GDM1 (cell line): ENCODE measurements at places on chromosomes 4 and X.
A peak's percentile ranks its signal among the peaks of the same experiment; 100 is the strongest.

DNA sequence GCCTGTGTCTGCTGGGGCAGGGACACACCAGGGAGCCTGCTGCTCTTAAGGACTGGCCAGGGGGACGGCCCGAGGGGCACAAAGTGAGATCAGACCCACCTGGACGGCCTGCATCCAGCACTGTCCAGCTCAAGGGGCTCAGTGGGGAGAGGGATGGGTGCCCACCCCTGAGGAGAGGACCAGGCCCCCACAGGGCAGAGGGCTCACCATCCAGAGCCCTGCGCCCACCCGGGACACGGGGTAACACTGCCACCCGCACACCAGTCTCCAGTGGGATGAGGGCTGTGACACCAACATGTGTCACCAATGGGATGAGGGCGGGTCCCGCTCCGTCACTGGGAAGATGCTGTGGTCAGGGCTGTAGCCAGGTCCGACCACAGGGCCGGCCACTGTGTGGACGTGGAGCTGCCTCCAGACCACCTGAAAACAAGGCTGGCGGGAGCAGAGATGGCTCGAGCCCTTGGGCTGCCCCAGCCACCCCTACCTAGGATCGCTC is 13.2 kb downstream of the DGKQ start:
- no peak for DNase-seq

GRCh38 chr4:56317749-56318148 is 69.5 kb downstream of the AASDH start:
- no peak for DNase-seq

- no peak for DNase-seq
Measured at GRCh38 chr4:99052902-99053301, 35.7 kb downstream of the ADH5 start.

GRCh38 chrX:124764354-124764753 is 418.0 kb downstream of the SH2D1A start:
- DNase-seq: no peak

DNA sequence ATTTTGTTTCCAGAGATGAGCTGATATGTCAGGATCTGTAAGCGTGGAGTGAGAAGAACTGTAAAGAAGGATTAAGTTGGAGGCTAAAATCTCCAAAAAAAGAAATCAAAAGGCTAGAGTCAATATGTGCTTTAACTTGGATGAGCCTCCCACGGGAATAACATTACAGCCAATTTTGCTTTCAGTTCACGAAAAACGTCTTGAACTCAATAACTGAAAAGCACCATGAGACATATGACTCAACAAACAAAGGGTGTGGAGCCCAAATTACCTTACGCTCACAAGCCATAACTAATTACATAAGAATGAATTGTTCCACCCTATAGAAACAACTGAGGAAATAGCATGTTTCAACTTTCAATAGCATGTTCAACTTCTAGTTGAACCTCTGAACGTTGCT is 22.3 kb downstream of the TMPRSS11D start:
- DNase-seq: no peak

- no peak for DNase-seq
Measured at GRCh38 chrX:26722666-26723428, 506.9 kb downstream of the MAGEB5 start.

DNA sequence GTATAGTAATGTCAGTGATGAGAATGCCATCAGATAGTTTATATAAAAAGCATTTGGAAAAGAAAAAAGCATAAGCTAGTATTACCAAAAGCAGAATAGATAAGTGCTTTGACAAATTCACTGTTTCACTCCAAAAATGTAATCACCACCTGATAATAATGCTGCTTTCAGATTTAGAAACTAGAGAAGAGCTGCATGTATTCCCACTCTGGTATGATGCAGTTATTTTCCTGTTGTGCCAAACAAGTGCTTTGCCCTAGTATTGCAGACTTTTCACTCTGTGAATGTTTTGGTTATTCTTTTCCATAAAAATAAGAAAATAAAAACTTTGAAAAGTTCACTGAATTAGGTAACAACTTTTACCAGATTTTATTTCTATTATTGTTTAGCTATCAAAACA is 267.7 kb upstream of the TET2 start:
- DNase-seq: no peak

GRCh38 chrX:19924285-19924684 is 36.9 kb upstream of the SH3KBP1 start:
- DNase-seq: peak; percentile 7

DNA sequence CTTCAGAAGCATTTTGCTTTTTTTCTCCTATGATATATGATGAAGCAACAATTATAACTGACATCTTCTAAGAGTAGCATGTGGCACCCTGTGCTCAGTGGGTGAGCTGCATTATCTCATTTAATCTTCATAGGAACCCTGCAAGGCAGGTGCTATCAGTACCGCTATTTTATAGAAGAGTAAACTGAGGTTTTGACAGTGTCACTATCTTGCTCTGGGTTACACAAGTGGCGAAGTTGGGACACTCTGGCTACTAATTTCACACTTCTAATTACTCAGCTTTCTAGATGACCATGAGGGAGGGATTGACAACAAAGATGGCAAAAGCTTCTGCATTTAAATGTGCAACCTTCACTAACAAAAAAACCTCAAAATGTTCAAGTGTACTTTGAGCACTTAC is 76.9 kb upstream of the CAMK2D start:
- no peak for DNase-seq

DNA sequence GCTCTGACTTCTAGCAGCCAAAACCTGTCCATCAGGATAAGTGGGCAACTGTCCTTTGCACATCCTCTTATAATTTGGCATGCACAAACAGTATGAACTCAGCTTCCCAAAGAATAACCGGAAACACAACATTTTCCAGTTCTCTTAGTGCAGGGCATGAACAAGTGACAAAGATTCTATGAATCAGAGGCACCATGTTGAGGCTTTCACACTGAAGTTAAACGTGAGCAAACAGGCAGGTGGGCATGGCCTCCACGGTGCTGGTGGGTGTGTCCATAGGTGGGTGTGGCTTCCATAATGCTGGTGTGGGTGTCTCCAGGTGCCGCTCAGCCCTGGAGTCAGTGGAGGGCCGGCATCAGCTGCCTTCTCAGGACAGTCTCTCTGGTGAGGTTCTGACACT is 196.5 kb downstream of the SMIM20 start:
- no peak for DNase-seq

- DNase-seq: peak; percentile 44
Measured at GRCh38 chrX:131827935-131828334, 195.2 kb upstream of the STK26 start.

- no peak for DNase-seq
Measured at GRCh38 chrX:9955506-9955905, 11.7 kb upstream of the CLDN34 start.

DNA sequence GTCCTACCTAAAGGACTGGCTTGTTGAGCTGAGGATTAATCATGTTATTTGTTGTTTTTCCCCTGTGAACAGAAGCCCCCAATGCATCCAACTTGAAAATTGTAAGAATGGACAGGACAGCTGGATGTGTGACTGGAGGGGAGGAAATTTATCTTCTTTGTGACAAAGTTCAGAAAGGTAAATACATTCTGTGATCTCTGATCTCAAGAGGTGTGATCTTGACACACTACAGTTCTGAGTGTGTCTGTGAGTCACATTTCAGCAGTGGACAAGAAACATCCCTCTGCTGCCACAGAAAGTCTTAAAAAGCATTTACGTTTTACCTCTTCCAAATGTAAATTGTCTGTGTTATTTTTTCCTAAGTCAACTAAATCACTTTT is 79.3 kb downstream of the NFKB1 start:
- no peak for DNase-seq

DNA sequence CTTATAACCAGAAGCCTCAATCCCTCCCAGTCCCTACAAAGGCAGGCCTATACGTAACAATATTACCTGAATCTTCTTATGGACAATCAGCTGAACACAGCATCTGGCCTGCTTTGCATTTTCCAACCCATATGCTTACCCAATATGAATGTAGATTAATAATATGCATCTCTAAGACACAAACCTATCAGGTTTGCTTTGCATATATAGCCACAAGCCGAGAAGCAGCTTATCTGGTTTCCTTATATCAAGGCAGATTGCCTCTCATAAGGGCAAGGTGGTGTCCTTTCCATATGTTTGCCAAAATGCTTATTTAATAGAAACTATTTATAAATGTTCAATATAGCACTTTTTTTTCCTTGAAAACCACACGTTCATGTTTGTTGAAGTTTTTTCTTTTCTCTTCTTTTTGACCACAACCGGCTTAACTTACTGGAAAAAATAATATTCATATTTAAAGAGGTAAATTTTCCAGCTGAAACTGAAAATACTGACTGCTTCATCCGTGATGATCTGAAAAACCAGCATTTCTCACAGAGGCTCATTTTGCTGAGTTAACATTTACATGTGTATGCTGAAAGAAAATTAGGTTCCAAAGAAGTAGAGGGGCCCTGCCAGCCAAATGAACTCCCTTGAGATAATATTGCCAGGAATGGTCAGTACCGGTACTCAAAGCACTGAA is 3.8 kb downstream of the IL21 start:
- no peak for DNase-seq

DNA sequence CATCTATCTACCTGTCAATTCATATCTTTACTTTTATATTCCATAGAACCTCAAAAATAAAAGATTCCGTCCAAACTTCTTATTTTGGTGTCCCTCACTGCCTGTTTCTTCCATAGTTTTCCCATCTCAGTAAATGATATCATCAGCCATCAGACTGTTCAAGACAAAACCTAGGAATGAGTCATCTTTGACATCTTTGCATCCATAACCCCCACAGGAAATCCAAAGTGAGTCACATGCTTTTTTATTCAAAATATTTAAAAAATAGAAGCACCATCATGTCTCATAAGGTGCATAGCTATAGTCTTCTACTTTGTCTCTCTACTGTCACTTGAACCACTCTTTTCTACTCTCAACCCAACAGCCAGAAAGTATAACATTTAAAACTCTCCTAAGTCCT is 29.9 kb upstream of the CXXC4 start:
- DNase-seq: no peak

DNA sequence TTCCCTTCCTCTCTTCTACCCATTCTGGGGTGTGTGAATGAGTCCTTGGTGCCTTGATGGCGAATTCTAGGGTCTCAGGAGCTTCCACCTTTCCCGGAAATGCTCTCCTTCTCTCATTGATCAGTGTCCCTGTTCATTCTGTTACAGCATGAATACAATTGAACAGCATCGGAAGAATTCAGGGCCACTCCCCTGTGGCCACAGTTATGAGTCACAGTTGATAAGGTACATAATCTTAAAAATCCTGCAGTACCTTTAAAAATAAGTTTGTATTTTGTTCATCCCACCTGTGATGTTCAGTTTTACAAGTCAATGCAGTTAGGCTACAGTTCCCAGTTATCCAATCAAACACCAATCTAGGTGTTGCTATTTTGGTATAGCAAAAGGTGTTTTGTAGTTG is 47.3 kb upstream of the FAM9A start:
- DNase-seq: no peak

GRCh38 chrX:12419591-12419990 is 281.3 kb downstream of the FRMPD4 start:
- no peak for DNase-seq

GRCh38 chr4:125016892-125017299 is 297.9 kb upstream of the FAT4 start:
- no peak for DNase-seq

DNA sequence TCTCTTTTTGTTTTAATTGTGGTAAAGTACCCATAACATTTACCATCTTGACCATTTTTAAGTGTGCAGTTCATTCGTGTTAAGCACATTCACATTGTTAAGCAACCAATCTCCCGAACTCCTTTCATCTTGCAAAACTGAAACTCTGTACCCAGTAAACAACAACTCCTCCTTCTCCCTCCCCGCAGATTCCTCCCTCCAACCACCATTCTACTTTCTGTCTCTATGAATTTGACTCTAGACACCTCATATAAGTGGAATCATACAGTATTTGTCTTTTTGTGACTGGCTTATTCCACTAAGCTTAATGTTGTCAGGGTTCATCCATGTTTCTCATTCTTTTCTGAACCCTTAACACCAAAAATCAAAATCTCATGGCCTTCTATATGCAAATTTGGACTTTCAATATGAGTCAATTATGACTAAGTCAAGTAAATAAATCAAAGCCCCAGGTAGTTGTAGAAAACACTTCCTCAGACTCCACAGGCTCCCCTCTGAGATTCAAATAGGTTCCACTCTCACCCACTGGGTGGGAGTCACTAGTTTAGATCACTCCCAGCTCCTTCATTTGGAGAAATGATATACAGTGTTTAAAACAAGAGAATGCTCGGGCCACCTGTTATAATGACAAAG is 9.8 kb upstream of the RTL5 start:
- DNase-seq: no peak

DNA sequence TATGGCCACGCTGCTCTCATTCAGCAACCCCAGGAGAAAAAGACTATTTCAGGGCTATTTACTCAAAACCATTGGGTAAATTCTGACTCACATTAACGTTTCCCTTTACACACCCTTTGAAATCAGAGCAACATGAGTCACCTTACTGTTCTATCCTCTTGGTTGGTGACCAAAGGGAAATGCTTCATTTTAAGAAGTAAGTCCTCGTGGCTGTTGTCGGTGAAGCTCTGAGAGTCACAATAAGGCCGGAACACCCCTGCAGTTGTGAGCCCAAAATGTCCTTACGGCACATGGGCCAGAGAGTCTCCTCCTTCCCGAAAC is 56.3 kb upstream of the SPRY1 start:
- no peak for DNase-seq

DNA sequence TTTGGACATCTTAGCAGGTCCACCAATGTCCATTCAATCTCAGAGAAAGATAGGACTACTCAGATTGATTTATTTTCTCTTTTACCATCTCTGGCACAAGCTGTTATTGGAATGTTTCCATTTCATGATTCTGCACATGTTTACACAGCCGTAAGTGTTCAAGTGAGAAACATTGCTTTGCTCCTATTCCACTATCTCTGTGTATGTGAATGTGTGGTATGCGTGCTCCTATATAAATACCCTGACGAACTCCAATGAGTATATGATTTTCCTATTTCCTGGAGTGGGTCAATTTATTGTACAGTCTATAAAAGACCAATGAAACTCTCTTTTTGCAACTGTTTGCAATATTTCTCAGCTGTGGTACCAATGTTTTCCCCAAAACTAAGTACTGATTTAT is 221.0 kb upstream of the GALNT7 start:
- no peak for DNase-seq

- no peak for DNase-seq
Measured at GRCh38 chrX:150478496-150479492, 89.6 kb upstream of the MTM1 start.

DNA sequence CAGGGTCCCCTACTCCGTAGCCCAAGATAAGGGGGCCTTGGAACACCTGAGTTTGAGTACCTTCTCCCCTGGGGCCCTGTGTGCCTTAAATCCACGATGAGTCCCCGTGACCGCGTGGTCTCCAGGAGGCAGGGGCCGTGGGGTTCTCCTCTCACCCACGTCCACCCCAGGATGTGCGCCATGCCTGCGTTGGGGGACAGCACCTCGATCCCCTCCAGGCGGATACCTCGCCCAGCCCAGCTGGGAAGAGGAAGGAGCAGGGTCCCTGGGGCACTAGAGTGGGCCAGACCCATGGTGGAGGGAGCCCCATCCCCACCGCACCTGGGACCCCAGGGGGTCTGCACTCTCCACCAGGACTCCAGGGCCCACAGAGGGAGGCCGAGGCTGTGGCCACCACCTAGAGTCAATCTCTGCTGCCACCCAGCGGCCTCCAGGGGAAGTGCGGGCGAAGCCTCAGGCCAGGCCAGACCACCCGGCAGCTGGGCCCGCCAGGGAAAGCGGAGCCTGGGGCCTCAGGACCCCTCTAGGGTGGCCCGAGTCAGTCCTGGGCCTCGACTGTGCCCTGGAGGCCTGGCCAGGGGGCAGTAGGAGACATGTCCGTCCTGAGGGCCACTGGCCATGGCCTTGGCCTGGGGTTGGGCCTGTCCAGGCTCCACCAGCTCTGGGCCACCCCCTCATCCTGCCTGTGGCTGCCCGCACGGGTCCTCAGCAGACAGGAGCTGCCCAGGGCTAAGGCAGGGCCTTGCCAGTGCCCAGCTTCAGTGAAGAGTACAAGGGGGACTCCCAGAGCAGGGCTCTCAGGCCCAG is 55.0 kb downstream of the FAM53A start:
- peak; percentile 15 for DNase-seq
